Activated CD4-positive, alpha-beta T cell treated with anti-CD3 and anti-CD28 coated beads, Interleukin-2, amount 10 ng/mL, durations not matched to agents 7 days and 5 days (primary cell): ENCODE measurements at places on chromosomes 7 and 10. TPM values are rescaled to one million over a fixed set of nuclear protein-coding genes. Genes with fewer than 3 reads are reported as not detected.

DNA sequence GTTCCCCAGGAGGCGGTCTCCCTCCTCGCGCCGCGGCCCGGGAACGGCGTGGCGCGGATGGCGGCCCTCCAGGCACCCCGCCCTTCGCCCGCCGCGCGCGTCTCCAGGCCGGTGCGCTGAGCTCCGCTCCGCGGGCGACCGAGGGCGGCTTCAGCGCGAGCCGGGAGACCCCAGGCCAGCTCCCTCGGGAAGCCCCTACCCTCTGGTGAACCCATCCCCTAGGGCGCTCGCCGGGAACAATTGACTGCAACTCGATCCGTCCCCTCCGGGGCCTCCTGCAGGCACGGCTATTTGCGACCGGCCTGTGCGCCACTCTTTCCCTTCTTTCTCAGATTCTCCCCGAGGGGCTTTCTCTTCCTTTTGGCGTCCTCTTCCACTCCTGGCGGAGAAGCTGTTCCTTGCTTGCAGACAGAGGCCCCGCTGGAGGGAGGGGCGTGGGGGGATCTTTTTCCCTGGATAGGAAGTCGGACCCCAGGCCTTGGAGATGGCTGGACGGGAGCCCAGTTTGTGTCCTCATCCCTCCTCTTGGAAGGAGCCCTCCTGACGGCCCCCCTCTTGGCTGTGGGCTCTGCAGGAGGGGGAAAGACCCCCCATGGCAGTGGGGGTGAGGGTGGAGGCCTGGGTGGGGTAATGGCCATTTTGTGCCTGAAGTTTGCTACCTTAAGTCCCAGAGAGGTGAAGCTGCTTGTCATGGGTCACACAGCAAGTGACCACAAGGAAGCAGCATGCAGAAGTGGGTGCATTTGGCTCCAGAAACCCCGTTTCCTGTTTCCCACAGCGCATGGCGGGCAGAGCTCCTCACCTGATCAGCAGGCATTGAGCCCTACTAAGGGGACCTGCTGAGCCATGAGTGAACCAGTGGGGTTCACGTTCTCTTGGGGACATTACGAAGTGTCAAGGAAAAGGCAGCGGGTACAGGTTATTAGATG, 171.2 kb upstream of the TNRC18 start:
- peak overlapping the region; percentile 85 for H3K27ac ChIP-seq
- peaks cover 31% of the 10 kb centered on the region for H3K27me3 ChIP-seq
- no peaks in the 10 kb centered on the region for H3K36me3 ChIP-seq
- H3K4me1 ChIP-seq, result peaks cover 24% of the 10 kb centered on the region

DNA sequence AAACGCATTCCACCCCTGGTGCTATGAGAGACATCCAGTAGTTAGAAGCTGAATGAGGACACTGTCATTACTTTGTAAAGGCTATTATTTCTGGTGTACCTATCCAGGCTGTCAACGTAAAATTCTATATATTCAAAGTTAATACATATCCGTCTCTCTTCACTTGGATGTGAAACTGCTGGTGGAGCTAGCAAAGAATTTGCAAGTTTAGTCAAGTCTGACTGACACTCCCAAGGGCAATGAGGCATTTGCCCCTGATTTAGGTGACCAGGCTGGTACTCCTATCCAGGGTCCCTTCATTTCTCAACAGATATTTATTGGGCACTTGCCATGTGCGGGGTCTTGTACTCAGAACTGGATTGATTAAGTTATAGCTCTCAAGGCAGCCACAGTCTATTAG, 260.1 kb upstream of the CDC14C start:
- H3K36me3 ChIP-seq, result no peaks in the 10 kb centered on the region
- no peaks in the 10 kb centered on the region for H3K4me1 ChIP-seq
- no peak overlapping the region for H3K4me3 ChIP-seq
- H3K27ac ChIP-seq, result no peak overlapping the region
- H3K27me3 ChIP-seq, result peaks cover 2% of the 10 kb centered on the region

- H3K36me3 ChIP-seq, result no peaks in the 10 kb centered on the region
- H3K4me1 ChIP-seq, result peaks cover 3% of the 10 kb centered on the region
- H3K27ac ChIP-seq, result no peak overlapping the region
- peak; percentile 82 for DNase-seq
These were observed 29.8 kb downstream of the C10orf67 start for GRCh38 chr10:23314835-23315239.

DNA sequence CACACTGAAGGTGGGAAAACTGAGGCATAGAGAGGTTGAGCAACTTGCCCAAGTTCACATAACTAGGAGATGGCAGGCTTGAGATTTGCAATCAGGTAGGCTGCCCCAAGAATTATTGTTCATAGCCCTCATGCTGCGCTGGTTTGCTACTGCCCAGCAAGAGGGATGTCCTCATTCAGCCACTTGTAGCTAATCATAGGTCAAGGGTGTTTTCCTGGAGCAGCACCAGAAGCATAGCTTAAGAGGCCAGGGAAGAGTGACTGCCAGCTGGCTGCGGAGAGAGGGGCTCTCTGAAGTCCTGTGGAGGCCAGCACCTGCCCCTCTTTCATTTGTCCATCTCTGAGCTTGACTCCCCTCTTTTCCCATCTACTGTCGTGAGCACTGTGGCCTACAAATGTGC, 15.0 kb downstream of the CDHR3 start:
- H3K36me3 ChIP-seq, result no peaks in the 10 kb centered on the region
- no peaks in the 10 kb centered on the region for H3K4me1 ChIP-seq
- no peak for DNase-seq
- H3K27me3 ChIP-seq, result peaks cover 10% of the 10 kb centered on the region
- no peak overlapping the region for H3K4me3 ChIP-seq

GRCh38 chr10:101120884-101121653, 10.0 kb upstream of the TLX1 start:
- peaks cover 78% of the 10 kb centered on the region for H3K27me3 ChIP-seq
- peak overlapping the region; percentile 96 for H3K27ac ChIP-seq
- peak overlapping the region; percentile 85 for H3K4me3 ChIP-seq

Gene STAG3
- total RNA-seq, result 24.2 TPM

Gene ITIH5
- not detected for total RNA-seq
